GM12891 (cell line): ENCODE measurements at places on chromosomes 7 and 10.

GRCh38 chr10:93030409-93030808, 30.2 kb upstream of the CYP26C1 start:
- no peak for DNase-seq

GRCh38 chr10:22891797-22892196, 36.1 kb upstream of the ARMC3 start:
- no peak for DNase-seq

GRCh38 chr10:127243490-127244272, 47.3 kb upstream of the INSYN2A start:
- no peak for DNase-seq

DNA sequence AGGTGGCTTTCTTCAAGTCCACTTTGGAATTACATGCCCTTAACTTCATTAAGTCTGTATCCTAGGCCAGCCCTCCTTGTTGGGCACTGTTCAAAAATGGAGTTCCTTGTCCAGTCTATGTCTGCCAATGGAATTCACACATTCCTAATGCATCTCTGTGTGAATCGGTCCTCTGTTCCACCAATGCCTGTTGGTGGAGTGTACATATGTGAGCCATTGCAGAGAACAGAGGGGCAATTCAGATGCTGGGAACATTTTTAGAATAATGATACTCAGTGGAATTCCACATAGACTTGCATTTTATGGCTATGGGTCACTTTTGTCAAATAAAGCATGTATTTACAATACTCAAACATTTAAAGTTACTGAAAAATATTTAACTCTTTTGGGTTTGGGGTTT, 108.3 kb downstream of the COL28A1 start:
- no peak for DNase-seq

- DNase-seq, result no peak
Measured at GRCh38 chr10:84765086-84765485, 436.7 kb downstream of the CCSER2 start.

DNA sequence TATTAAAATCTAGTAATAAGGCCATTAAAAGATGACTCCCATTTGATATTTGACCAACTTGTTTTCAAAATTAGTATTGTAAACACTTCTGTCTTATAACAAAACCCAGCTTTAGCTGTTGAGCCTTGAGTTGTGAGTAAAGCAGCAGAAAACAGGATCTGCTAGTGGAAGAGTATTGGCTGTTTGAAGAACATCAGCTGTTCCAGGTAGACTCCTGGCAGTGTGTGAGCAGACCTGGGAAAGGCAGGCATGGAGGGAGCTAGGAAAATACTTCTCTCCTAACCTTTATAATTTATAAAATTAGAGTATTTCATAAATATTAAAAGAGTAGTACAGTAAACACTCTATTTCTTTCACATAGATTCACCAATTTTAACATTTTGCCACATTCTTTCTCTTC, 29.0 kb downstream of the KAT6B start:
- no peak for DNase-seq

GRCh38 chr7:154696556-154696955, 306.4 kb downstream of the PAXIP1 start:
- DNase-seq, result no peak

GRCh38 chr7:140484479-140484878, 5.2 kb upstream of the MKRN1 start:
- no peak for DNase-seq

- no peak for DNase-seq
Measured at GRCh38 chr10:30562787-30563186, 66.8 kb downstream of the LYZL2 start.

DNA sequence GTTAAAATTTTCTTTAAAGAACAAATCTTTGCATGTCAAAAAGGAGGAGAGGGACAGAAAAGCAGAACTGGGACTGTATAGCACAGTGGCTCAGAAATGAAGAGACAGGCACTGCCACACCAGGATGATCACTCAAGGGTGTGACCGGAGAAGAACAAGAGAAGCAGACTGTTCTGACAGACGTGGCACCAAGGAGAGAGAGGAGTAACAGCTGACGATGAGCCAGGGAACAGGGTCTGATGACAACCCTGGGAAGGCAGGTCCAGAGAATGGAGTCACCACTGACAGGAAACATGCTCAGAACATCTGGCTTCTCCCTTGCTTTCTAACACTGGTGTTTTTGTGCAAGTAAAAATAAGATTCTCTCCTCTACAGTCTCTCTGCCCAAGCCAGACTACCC, 14.6 kb upstream of the VAX1 start:
- DNase-seq, result no peak

DNA sequence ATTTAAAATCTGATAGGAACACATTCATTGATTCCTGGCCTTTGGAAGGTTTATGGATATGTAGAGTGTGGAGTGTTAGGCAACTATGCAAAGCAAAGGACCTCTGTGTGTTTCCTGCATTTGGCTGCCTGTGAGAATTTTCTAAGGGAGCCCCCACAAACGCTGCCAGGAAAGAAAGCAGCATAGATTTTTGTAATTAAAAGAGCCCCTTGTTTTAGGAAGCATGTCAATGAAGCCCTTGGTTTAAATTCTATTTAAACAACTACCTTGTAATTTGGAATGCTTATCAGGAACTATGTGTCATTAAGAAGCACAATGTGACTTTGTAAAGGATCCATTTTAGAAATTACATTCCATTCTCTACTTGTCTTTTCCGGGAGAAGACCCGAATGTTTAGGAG, 742.5 kb downstream of the NXPH1 start:
- DNase-seq, result no peak

DNA sequence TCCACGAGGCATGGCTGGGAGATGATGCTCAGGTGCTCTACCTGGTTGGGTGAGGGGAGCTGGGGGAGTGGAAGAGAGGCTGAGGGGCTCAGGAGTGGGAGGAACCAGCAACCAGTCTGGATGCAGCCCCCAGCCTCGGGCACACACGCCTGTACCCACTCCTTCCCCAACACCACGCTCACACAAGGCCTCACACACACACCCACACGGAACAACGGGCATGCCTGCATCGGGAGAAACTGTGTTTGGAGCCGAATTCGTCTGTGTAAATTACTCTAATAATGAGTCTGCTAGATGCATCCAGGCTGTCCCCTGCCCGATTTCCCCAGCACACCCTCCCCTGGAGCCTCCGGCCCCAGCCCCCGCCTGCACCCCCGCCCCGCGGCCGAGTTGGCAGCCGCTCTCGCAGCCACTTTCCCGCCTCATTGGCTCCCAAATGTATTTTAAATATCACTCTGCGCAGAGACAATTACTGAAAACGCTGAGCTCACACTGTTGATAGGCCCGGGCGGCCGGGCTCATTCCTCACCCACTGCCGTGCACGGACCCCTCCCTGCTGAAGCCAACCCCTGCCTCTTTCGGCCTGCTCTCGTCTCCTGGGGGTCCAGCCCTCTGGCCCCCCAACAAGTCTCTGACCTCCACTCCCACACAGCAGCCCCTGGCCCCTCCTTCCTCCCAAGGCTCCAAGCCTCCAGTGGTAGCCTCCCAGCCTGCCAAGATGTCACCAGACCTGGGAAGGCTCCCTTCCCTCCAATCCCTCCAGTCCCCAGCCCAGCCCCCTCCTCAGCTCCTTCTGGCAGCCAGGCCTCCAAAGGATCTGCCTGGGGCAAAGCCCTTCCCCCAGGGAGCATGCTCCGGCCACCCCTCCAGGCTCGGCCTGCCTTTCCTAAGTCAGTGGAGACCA, 11.1 kb downstream of the H2BK1 start:
- no peak for DNase-seq

DNA sequence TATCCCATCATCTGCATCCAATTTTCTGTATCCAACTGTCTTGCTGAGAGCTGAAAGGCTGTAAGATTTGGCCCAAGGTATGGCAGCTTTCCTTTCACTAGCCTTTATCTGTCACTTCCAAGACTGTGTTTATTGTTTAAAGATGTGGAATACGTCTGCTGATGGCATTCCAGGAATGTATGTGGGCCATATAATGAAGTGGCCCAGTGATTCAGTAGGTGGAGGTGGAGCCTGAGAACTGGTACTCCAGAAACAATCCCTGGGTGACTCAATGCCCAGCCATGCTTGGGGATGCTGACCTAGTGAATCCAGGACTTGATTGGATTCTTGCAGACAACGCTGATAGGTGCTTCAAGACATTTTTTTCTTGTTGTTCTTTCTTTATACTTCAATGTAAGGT, 13.5 kb downstream of the NEUROD6 start:
- no peak for DNase-seq

DNA sequence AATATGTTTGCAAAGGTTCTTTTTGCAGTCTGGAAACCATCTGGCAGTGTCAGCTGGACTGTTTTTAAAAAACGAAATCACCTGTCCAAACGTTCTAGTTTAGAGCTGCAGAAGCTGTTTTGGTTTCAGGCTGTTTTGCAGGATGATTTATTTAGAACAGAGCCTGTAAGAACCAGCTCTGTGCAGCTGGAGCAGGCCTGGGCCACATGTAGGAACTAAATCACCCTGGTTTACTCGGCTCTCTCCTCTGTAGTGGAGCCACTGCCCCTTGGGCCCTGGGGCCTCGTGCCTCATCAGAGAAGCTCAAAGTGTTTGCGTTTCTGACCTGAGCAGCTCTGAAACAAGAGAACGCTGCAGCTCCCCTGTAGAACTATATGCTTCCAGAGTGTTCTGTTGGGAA, 142.5 kb downstream of the ACTR3B start:
- DNase-seq, result no peak

DNA sequence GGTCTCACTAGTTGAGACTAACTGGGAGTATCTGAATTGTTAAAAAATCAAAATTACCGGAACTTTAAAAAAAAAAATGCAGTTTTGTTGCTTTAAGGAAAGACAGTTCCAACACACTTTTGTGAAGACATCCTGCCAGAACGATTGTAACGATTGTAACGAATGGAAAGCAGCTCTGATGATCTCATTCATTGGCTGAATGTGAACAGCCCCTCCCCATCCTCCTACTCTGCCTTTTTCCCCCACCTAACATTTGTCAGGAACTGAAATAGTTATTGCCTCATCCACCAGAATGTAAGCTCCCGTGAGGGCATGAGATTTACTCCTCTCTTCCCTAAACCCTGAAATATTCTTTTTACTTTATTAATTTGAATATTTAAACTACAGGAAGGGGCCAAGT, 23.1 kb upstream of the ZC3HAV1L start:
- DNase-seq, result no peak

GRCh38 chr7:136657482-136657921, 210.9 kb upstream of the CHRM2 start:
- DNase-seq, result no peak

DNA sequence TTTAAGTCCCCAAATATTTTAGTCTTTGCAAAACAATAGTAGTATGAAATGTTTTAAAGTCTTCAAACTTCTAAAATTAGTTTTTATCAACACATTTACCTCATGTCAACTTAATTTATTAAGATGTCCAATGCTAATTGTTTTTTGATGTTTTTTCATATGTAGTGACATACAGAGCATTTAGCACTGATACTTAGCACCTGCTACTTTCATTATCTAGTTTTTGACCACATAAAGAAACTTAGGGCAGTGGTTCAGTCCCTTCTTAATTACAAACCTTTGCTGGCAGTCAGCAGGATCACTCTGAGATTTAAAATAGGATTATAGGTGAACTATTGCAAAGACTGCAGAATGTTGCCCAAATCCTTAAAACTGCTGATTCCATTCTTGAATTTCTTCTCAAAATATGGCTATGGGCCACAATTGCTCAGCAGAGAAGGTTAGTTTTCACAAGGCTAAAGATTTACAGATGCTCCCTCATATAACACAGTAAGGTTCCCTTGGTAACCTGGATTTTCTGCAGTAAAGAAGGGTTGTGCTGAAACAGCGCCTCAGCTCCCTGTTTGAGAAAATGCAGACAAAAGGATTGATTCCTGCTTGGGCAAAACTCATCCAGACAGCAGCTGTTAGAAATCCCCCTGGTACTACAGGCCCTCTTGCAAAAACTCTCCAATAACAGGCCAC, 3.4 kb downstream of the GPR85 start:
- DNase-seq, result no peak

DNA sequence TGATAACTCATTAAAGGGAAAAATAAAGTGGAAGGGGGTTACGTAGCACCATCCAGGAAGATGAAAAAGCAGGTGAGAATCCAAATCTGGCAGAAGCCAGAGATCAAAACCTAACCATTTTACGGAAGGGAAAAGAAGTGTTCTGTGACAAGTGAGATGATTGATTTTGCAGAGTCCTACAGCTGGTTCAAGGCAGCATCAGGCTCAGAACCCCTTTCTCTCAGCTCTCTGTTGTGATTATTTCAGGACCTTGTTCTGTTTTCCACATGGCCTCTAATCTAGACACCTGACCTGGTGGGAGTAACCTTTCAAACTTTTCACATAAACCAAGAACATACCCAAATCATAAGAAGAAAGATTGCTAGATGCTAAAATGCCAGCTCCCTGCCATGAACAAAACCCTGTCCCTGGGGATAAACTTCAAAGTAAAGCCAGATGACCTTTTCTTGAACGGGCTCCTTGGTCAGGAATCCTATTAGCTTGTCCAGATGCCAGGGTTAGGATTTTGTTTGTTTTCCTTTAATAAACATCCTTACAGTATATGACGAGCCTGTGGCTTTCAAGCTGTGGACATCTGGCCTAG, 5.9 kb downstream of the DUSP5 start:
- no peak for DNase-seq

DNA sequence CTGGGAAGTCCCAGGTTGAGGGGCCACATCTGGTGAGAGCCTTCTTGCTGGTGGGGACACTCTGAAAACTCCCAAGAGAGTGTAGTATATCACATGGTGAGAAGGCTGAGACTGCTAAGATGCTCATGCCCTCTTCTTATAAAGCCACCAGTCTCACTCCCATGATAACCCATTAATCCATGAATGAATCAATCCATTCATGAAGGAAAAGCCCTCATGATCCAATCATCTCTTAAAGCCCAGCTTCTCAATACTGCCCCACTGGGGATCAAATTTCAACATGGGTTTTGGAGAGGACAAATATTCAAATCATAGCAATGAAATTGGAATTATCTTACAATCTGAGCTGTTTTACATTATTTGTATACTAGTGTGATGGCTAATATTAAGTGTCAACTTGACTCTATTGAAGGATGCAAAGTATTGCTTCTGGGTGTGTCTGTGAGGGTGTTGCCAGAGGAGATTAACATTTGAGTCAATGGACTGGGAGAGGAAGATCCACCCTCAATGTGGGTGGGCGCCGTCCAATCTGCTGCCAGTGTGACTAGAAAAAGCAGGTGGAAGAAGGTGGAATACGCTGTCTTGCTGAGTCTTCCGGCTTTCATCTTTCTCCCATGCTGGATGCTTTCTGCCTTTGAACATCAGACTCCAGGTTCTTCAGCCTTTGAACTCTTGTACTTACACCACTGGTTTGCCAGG, 14.3 kb upstream of the UBE2D1 start:
- DNase-seq, result no peak

GRCh38 chr7:102193806-102194205, 92.9 kb upstream of the SH2B2 start:
- DNase-seq, result no peak
